NCI-H2081 (cell line): ENCODE measurements at places on chromosomes 6 and 20.

- peak; percentile 47 for DNase-seq
Observed at GRCh38 chr6:20402342-20403069, 827 bp downstream of the E2F3 start.

- no peak for DNase-seq
Observed at GRCh38 chr6:64023693-64024092, 388.1 kb downstream of the PHF3 start.

- no peak for DNase-seq
Observed at GRCh38 chr20:50379049-50379990, 130.9 kb upstream of the PTPN1 start.

GRCh38 chr6:139736325-139736906, 362.0 kb upstream of the CITED2 start:
- DNase-seq = no peak

GRCh38 chr20:34907616-34908469, 31.4 kb downstream of the ACSS2 start:
- peak; percentile 72 for DNase-seq

- DNase-seq = no peak
Observed at GRCh38 chr6:35062676-35063574, 78.2 kb downstream of the TCP11 start.

GRCh38 chr20:41314386-41314785, 3.1 kb downstream of the ZHX3 start:
- DNase-seq = no peak

- no peak for DNase-seq
Observed at GRCh38 chr6:126967296-126968005, 151.0 kb upstream of the RSPO3 start.

- DNase-seq = no peak
Observed at GRCh38 chr20:29301624-29302259, 1955.7 kb upstream of the DEFB115 start.

DNA sequence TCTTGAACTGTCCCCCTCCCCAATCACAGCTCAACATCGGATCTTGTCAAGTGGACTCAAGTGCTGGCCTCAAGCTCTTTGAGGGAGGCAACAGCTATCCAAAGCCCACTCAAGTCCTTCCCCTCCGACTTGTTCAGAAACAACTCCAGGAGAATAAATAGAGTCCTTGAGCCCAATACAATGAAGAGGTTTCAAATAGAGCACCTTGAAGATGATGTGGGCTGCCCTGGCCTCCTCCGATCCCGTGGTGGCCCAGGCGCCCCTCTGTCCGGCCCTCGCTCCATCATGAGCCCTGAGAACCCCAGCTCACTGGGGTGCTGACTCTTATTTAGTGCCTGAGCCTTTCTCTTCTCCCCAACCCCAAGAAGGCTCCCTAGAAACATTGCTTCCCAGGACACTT, 164.3 kb upstream of the PMEPA1 start:
- no peak for DNase-seq

- DNase-seq = no peak
Observed at GRCh38 chr6:137530404-137530803, 36.2 kb upstream of the OLIG3 start.

- DNase-seq = no peak
Observed at GRCh38 chr6:155444952-155445903, 10.4 kb downstream of the NOX3 start.

- no peak for DNase-seq
Observed at GRCh38 chr20:1301031-1301529, 27.9 kb downstream of the SDCBP2 start.

DNA sequence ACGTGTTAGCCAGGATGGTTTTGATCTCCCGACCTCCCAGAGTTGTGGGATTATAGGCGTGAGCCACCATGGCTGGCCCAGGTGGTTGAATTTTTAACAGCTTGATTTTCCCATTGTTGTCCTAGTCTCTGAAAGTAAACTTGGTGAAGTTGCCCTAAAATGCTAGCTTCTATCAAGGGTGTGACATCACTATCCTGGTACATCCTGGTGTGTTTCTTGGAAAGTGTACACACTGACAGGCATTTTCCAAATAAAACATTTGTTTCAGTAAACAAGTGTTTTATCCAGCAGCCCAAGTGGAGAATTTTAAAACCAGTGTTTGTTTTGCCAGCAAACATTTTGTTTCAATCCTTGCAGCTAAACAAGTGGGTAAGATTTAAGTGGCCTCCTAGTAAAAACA, 40.5 kb upstream of the RREB1 start:
- DNase-seq = no peak

DNA sequence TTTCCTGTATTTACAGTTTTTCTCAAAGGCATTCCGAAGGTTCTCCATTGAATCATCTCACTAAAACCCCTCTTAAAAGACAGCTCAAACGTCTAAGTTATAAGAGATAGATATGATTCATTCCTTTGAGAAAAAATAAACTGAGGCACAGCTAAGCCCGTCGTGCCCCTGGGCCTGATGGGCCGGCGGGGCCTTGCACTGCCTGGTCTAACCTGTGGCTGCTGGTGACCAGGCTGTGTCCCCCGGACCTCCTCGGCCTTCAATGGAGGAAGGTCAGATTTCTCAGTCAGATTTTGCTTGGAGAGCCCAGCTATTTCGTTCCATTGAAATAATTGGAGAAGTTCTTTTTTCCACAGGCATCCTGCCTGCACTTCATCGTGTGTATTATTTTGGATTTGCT, 11.3 kb upstream of the FOXC1 start:
- no peak for DNase-seq

GRCh38 chr6:157524735-157525134, 143.7 kb downstream of the ZDHHC14 start:
- DNase-seq = no peak

GRCh38 chr6:108454356-108454755, 106.4 kb upstream of the FOXO3 start:
- no peak for DNase-seq

- DNase-seq = peak; percentile 41
Observed at GRCh38 chr20:63652192-63652980, 838 bp downstream of the STMN3 start.

- DNase-seq = no peak
Observed at GRCh38 chr6:42378125-42378524, 73.6 kb downstream of the TRERF1 start.

DNA sequence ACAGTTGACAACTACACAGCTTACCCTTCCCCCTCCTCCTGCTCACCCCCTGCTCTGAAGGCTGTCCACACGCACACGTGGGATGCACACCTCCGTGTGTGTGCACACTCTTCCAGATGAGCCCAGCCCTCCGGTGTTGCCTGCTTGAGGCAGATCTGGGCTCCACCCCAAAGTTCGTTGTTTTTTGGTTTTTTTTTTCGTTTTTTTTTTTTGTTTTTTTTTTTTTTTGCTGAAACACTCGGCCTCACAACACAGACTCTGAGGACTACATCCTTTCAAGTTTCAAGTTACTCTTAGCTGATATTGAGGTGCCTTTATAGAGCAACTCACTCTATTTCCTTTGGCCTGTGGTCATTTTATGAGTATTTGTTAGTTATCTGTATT, 88.2 kb downstream of the RREB1 start:
- no peak for DNase-seq

GRCh38 chr20:44247586-44248409, 690 bp downstream of the GDAP1L1 start:
- no peak for DNase-seq

GRCh38 chr6:46420921-46421638, 70.2 kb downstream of the RCAN2 start:
- no peak for DNase-seq

DNA sequence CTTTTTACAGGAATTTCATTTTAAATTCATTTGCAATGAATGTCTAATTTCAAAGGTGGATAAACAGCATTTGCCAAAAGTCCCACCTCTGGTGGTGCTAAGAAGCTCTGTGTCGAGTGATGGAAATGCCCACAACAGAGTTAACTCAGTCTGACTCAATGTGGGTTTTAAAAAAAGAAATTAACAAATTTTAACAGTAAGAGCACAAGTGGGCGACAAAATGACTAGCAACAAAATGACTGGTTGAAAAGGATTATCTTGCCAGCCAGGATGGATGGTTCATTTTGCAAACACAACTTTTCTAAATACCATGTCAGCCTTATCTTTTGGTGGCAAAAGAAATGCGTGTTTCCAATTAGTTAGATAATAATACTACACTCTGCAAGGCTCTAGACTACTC, 14.3 kb upstream of the TAGAP start:
- no peak for DNase-seq

GRCh38 chr6:39130691-39131090, 15.7 kb upstream of the SAYSD1 start:
- DNase-seq = no peak

- DNase-seq = no peak
Observed at GRCh38 chr20:44370639-44371218, 15.2 kb downstream of the HNF4A start.

GRCh38 chr20:44720997-44721784, 6.0 kb downstream of the CCN5 start:
- DNase-seq = no peak

- no peak for DNase-seq
Observed at GRCh38 chr20:15922556-15922955, 650.7 kb downstream of the KIF16B start.

DNA sequence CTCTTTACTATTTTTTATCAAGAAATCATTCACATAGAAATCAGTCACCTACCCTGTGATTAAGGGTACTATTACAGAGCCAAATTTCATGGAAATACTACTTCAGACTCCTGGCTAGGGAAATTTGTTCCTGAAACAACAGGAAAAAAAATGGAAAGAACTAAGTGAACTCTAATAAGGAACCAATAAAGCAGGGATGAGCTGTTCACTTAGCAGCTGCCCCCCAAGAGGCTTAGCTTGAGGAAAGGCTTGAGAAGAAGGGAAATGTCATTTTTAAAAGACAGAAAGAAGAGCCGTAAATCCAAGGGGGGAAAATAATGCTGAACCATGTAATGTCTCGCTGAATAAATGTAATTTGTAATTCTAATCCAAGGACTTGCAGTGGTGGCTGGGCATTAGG, 88.8 kb downstream of the COL21A1 start:
- DNase-seq = no peak

- DNase-seq = no peak
Observed at GRCh38 chr6:45812922-45813321, 202.7 kb downstream of the CLIC5 start.

GRCh38 chr6:83873869-83874268, 14.4 kb downstream of the CYB5R4 start:
- no peak for DNase-seq

- DNase-seq = no peak
Observed at GRCh38 chr6:119829006-119829405, 479.4 kb upstream of the MAN1A1 start.

GRCh38 chr6:99611148-99611547, 4.5 kb downstream of the PRDM13 start:
- no peak for DNase-seq

- no peak for DNase-seq
Observed at GRCh38 chr20:50263831-50264230, 73.2 kb downstream of the CEBPB start.

- DNase-seq = no peak
Observed at GRCh38 chr6:106501960-106502371, 127.3 kb downstream of the RTN4IP1 start.

DNA sequence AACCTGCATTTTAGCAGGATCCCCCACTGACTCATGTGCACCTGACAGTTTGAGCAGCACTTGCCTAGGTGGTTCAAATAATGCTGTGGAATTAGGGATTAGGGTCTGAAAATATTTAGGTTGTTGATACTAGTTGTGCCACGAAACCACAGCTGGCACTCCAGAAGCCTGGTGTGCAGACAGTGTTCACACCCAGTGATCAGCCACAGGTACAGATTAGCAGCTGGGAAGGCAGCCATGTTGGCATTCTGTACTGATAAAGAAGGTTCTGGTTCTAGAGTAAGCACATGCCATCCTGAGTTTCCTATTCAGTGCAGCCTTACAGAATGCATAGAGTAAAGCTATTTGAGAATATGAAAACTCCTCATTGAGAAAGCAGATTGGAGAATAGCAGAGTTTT, 30.1 kb downstream of the TMEM74B start:
- no peak for DNase-seq

- DNase-seq = no peak
Observed at GRCh38 chr20:56631990-56632327, 2.9 kb downstream of the TFAP2C start.

DNA sequence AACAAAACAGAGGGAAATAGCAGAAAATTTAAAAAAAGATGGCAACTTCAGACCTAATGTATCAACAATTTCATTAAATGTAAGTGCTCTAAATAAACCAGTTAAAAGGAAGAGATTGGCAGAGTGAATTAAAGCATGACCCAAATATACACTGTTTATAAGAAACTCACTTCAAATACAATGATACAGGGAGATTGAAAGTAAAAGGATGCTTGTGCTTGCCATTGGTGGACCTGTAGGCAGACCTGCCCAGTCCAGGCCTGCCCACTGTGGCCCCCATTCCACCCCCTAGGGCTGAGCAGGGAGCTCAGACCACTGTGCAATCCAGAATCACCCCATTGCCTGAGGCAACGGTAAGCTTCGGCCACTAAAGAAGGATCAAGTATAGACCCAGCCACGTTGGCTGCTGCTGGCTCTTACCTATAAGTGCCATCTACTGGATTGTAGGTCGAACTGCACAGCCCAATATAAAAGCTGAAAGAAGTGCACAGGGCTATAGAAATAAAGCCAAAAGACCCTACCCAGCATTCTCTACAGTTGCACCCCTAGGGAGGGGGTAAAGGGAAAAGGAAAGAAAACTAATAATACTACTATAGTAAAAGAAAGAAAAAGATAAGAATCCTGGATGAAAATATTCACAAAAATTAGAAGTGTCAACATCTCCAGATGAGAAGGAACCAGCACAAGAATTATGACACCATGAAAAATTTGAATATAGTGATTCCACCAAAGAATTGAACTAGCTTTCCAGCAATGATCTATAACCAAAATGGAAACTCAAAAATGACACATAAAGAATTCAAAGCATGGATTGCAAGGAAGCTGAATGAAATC, 36.1 kb downstream of the PSMB1 start:
- peak; percentile 78 for DNase-seq

DNA sequence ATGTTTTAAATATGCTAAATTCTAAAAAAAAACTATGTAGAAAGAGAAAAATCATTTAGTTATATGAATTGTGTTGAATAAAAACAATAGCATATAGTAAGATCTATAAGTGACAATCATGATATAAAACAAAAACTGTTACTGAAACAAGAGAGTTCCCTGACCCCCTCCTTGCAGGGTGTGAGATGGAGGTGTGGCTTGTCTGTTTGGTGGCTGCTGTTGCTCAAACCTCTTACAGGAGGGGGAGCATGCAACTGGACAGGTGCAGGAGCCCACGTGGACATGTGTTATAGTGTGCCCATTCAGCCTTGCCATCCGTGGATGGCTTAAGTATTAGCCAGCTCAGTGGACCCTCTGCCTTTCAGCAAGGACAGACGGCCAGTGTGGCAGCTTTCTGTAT, 206.7 kb downstream of the MOXD1 start:
- DNase-seq = no peak
